ENCODE measurements at places on chromosomes 3 and 15.

DNA sequence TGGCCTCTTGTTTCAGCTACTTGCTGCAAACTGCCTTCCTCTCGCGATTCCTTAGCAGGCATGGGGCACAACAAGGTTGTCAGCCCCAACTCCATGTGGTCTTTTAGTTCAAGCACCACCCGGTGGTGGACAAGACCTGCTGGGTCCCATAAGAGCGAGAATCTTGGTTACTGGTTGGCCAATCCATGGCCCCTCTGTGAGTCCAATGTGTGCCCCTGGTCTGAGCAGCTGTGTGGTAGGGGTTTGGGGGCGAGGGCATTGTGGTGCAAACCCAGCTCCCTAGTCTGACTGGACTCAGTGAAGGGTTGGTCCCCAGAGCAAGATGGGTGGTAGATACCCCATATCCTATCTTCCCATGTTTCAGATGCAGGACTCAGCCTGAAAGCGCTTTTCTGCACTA is 48.8 kb downstream of the MESD start:
- no peak for DNase-seq

GRCh38 chr3:151838574-151839312 is 24.8 kb downstream of the AADAC start:
- DNase-seq = peak; percentile 54

GRCh38 chr15:62824111-62825015 is 218.2 kb upstream of the TPM1 start:
- DNase-seq = no peak

DNA sequence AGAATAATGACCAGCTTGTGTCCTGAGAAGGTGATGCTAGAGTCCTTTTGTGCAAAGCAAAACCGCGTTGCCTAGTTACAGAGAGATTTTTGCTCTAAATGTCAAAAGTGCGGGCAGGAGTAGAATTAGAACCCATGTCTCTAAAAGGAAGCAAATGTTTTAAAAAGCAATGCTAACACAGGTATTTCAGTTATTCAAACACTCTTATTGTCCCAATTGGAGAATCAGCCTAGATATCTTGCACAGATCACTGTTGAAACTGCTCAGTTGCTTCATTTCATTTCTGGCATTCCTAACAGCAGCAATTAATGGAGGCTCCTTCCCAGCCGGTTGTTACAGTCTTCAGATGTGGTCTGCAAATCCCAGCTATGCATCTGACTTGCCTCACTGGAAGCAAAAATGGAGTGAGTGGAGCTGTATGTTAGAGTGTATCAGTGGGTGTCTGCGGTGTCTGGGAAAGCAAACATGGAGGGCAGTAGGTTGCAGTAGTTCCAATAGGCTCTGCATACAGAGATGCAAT is 55.6 kb upstream of the SEMA6D start:
- no peak for DNase-seq

- no peak for DNase-seq
These were observed 296.6 kb downstream of the SUCLG2 start for GRCh38 chr3:67357610-67358458.

GRCh38 chr15:99157456-99157855 is 52.6 kb downstream of the SYNM start:
- DNase-seq = no peak

- DNase-seq = no peak
These were observed 176.8 kb downstream of the EPHA6 start for GRCh38 chr3:96991231-96991630.

DNA sequence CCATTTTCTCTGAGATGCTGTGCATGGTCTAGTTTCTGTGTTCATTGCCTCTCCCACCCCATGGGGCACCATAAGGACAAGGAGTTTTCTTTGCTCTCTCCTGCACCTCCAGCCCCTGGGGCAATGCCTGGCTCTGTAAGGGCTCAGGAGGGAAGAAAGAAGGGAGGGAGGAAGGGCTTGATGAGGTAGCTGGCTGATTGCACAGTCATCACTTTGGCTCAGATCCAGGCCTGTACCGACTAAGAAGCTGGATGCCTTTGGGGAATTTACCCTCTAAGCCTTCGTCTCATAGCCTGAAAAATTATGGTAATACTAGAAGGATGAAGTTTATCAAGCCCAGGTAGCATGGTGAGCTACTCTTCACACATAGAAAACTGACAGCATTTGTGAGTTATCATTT is 382.9 kb downstream of the GABRG3 start:
- DNase-seq = no peak

GRCh38 chr3:173258697-173259096 is 117.7 kb upstream of the SPATA16 start:
- no peak for DNase-seq

DNA sequence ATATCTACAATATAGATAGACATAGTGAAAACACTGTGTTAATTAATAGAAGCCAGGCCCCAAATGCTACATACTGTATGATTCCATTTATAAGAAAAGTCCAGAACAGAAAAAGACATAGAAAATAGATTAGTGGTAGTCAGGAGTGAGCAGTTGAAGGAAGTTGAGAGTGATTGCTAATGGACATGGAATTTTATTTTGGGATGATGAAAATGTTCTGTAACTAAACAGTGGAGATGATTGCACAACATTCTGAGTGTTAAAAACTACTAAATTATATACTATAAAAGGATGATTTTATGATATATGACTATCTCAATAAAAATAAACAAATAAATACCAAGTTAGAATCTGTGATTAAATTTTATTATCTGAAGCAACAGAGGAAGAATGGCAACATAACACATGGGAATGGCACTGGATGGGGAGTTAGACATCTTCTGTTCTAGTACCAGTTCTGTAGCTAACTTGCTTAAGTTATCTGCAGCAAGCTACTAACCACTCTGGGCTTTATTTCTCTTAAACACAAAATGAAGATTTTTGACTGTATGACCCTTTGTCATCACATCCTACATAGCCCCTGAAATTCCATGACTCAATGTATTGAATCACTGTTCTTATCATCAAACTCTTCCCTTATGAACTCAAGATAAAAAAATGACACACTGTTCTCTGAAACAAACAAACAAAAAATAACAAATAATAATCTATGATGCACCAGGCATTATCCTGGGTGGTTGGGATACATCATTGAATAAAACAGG is 612.7 kb downstream of the TBL1XR1 start:
- DNase-seq = no peak

DNA sequence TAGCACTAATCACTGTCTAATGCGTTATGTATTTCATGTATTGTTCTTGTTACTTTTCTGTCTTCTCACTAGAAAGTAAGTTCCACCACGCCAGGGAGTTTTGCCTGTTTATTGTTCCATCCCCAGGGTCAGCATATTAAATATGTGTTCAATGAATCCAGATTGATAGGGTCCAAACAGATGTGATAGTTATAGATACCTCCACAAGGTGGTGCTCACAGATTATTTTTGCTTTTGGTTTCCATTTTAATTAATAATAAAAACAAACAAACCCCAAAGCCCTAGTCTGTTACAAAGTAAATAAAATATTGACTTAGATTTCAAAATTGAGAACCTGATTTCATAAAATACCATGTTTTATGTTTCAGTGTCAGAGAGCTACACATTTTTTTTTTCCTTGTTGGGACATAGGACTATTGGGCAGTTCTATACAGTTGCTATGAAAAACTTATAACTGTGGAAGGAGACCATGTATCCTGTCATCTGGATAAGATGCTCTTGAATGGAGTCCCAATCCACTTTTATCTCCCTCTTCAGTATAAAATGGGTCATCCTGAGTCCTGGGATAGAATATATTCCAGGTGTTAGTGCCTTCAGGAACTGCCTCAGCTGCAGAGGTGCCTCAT is 12.4 kb downstream of the OTOL1 start:
- peak; percentile 7 for DNase-seq

GRCh38 chr3:57675530-57675929 is 17.3 kb downstream of the DENND6A start:
- DNase-seq = no peak

GRCh38 chr3:22322861-22323260 is 571.9 kb upstream of the ZNF385D start:
- no peak for DNase-seq

GRCh38 chr3:69944931-69945493 is 54.5 kb upstream of the SAMMSON start:
- no peak for DNase-seq

DNA sequence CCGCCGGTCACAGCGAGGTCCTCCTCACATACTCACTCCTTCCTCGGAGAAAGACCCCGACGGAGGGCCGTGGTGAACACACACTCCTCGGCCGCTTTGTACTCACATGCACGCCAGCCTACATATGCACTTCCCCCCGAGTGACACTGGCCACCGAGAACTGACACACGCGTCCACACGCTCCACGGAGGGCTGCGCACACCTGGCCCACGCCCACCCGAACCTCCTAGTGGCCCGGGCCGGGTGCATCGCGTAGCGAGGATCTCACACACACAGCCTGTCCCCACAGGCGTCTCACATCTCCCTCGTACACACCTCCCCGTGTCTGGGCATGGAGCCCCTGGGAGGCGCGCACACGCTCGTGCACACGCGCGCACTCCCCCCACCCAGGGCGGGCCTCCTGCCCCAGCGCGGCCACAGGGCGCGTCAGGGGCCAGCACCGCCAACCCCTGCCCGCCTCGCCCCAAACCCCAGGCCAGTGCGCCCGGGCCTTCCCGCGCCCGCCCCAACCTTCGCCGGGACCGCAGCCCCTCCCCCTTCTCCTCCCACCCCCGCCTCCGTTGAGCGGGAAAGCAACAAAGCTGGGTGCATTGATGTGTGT is 411 bp upstream of the C3orf70 start:
- DNase-seq = no peak

DNA sequence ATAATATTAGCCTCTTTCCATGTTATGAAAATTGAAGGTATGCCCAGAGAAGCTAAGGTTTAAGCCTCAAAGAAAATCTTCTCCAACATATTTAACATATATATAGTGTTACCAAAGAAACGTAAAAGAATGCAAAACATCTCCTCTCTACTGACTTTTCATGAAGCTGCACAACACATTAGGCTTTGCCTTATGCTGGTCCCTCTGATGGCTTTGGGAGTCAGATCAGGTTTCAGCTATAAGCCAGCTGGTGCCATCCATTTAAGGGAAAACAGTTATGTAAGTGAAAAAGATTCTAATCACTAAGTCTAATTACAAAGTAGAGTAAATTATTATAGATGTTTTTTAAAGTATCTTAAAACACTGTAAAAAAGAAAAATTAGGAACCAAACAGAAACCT is 410.5 kb downstream of the LSAMP start:
- DNase-seq = peak; percentile 19

GRCh38 chr3:141291559-141292355 is 60.1 kb downstream of the PXYLP1 start:
- DNase-seq = no peak

DNA sequence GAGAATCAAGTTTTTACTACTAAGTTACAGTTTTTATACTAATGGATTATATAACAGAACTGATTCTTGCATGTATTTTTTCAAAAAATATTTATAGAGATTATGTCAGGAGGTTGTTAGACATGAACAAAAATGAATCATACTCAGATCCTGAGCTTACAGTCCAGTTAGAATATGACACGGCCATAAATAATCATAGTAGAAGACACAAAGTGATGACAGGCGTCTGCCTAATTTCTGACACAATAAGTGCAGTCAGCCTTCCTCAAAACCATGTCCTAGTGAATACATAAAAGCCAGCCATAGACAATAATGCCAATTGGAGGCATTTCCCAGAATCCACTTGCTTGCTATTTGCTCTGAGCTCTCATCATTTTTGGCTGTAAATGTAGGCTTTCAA is 81.7 kb upstream of the POU1F1 start:
- no peak for DNase-seq

DNA sequence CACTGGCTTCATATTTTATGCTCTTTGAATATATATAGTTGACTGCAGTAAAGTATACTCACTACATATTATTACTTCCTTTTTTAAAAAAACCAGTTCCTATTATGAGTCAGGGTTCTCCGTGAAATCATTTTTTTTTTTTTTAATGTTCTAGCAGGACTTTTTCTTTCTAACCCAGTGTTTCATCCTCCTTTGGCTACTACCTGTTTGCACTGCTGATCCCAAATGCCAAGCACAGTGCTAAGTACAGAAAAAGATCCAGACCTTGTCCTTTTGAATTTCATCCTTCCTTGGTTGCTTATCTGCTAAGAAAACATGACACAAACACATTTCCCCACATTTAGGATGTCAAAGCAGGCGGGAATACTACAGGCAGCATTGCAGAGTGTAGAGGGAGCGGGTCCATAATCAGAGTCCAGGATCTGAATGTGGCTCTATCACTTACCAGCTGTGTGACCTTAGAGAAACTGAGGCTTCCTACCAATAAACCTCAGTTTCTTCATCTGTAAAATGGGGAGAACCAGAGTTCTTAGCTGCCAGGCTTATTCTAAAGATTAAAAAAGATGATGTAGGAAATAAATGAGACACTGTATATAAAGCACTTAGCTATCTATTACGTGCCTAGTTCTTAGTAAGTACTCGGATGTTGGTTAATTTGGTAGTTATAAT is 37.2 kb upstream of the ANPEP start:
- DNase-seq = no peak

GRCh38 chr15:85307687-85308045 is 72.7 kb upstream of the AKAP13 start:
- no peak for DNase-seq

- DNase-seq = no peak
These were observed 80.1 kb downstream of the EBLN2 start for GRCh38 chr3:73141525-73141924.

GRCh38 chr15:46207341-46207740 is 572.5 kb downstream of the SQOR start:
- DNase-seq = no peak

GRCh38 chr15:76492538-76492937 is 156.0 kb downstream of the ISL2 start:
- DNase-seq = no peak

GRCh38 chr15:93180128-93180527 is 91.1 kb upstream of the RGMA start:
- DNase-seq = no peak

DNA sequence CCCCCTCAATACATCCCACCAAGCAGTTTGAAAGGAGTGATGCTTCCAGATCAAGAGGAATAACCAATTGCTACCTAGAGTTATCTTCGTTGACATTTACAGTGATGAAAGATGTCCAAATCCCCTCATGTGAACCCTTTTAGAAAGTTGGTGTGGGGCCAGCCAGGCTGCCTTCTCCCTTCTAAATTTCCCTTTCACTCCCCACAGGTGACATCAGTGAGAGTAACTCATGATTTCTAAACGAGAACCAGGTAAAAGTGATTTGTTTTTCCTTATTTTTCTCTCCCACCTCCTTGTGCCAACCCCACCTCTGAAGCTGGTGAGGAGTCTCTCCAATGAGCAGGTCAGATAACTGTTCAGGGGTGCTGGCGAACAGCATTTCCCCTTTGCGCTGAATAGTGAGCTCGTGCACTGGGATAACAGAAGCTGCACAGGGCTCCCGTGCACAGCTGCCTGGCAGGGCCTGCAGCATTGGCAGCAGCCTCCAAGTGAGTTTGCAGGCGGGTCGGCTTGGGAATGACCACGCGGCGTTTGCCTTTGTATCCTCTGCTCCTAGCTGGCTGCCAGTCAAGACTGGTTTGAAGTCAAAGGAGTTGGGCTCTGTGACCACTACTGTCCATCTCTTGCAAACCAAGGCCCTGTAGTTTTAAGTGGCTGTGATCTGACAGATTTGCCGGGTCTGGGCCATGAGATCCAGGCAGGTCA is 70.2 kb upstream of the CORO2B start:
- peak; percentile 10 for DNase-seq

All from NCI-H1092 (cell line).